ENCODE measurements at places on chromosomes 3 and 15.

DNA sequence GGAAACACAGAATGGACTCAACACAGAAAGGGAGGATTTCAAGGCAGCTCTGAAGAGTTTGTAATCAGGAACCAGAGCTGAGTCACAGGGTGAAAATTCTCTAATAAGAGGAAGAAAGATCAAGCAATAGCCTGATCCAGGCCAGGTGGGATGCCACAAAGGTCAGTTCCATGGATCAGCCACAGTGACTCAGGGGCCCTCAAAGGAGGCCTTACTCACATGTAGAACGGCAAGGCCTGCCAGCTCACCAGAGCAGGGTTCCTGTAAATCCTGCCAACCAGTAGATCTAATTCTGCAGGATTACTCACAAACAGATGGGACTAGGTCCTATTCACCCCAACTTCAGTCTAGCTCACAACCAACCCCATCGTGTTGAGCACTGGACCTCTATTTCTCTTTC is 78.3 kb upstream of the PPP2R3A start:
- no peak for DNase-seq

DNA sequence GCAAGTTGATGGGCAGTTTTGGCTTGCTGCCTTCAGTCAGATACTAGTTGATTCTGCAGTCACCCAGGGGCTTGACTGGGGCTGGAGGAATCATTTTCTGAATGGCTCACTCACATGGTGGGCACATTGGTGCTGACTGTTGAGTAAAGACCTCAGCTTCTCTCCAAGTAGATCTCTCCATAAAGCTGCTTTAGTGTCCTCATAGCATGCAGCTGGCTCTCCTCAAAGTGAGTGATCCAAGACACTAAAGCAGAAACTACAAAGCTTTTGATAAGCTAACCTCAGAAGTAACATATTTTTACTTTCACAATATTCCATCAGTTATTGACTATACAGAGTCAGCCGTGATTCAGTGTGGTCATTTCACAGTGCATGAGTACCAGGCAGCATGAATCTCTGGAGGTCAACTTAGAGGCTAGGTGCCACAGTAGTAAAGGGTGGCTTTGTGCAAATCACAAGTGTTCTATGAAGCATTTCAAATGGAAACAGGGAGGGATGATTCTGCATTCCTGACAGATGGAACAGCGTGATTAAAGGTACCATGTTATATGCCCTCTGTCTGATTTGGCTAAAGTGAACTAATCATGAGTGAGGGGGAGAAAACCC is 24.3 kb upstream of the ATP8B4 start:
- no peak for DNase-seq

GRCh38 chr15:58165661-58166060 is 27.5 kb downstream of the AQP9 start:
- DNase-seq, result peak; percentile 10

DNA sequence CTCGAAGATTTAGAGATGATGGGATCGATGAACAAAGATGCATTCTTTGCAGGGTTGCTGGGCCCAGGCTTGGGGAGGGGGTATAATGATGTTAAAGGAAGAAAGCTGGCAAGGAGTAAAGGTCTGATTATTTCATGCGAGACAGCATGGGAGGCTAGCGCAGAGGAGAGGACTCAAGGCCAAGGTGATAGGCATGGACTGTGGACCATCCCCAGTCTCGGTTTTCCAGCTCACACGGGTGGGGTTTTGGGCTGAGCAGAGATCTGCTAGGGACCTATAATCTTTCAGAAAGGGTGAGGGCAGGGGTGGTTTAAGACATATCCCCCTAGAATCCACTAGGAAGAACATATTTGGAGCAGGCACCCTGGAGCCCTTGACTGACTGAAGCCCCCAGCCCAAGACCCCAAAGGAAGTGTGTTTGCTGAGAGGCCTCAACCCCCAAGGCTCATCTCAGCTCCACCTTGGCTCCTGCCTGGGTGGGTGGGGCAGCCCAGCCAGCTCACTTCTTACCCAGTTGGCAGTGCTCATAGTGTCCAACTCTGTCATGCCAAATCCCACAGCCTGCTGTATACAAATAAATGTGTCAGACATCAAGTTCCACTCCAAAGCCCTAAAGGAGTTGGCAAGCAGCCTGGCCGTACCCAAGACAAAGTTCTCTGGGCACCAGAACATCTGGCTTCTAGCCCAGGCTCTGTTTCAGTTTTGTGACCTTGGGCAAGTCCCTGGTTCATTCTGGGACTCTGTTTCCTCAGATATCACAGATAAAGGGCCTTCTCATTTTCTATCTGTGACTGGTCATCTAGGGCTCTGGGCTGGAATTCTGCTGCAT is 17.9 kb downstream of the ACSBG1 start:
- peak; percentile 54 for DNase-seq

DNA sequence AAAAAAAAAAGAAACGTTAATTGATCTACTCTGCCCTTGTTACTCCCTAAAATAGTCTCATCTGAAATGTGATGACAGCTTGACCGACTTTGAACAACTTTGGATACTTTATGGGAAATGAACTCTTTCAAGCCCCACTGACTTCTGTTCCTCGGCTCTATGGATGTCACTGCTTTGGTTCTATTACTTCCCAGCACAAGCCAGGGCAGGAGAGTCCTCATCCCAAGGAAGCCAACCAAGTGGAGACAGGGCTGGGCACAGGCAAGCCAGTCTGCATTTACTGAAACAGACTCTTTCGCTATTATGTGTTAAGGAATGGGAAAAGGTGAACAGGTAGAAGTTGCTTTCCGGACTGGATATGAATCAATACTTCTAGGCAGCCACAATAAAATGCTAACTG is 444.0 kb downstream of the FOXP1 start:
- no peak for DNase-seq

GRCh38 chr3:192169332-192169915 is 557.9 kb downstream of the FGF12 start:
- no peak for DNase-seq

GRCh38 chr3:63908081-63908736 is 4.0 kb downstream of the SCAANT1 start:
- no peak for DNase-seq

DNA sequence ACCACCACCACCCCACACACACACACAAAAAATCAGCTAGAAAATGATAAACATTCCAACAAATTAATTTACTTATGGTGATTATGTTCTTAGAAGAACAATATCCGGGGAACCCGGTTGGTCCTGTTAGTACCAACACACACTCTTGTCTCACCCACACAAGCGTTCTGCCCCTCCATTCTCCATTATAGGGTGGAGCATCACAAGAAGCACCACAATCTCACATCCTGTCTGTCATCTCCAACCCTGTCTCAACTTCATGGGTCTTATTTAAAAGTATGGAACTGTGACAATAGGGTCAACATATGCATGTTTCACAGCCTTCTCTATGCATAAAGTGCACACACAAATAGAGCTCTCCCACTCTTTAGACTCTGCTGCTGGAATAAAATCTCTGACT is 5.6 kb downstream of the GSK3B start:
- no peak for DNase-seq

DNA sequence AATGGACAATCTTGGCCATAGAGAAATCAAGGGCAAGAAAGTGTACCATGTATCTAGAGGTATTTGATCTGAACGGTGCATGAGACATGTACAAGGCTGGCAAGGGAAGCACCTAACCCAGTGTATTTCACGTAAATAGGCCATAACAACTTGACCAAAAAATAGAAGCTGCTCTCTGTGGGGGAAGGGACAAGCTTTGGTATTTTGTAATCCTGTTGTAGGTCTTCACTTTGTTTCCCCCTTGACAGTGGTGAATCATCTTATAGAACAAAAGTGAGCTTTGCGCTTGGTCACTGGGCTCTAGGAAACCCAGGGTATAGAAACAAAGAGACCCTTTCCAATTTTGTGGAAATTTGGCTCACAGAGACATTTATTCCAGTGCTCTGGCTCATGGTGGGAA is 21.0 kb downstream of the LARS2 start:
- no peak for DNase-seq

DNA sequence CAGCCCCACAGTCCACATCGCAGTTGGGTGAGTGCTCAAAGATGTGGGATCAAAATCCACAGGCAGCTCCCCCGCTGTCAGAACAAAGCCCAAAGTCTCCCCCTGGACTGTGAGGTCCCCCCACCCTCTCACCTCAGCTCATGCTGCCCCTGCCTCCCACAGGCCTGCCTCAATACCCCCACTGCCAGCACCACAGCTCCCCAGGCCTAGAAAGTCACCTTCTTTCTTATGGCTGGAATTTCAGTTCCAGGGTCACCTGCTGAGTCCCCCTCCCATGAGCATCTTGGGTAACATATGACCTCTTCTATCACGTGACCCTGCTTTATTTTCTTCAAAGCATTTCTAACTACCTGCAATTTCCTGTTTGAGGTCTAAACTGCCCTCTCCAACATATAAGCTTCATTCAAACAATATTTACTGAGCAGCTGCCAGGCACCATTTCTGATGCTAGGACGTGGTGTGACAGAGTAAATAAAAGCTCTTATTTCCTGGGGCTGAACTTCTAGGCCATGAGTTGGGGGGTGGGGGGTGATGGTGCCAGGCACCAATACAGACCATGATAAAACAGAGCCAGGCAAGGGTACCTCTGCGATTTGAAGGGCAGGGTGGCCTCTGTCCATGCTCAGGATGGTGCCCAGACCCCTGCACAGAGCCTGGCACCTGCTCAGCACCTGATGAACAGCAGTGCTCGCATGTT is 2.4 kb upstream of the TMEM89 start:
- no peak for DNase-seq

- DNase-seq, result no peak
Observed at GRCh38 chr3:69448877-69449276, 63.0 kb upstream of the FRMD4B start.

- DNase-seq, result peak; percentile 72
Observed at GRCh38 chr3:88076712-88077111, 17.7 kb downstream of the ZNF654 start.

- no peak for DNase-seq
Observed at GRCh38 chr3:188151438-188151837, 2.5 kb upstream of the LPP start.

DNA sequence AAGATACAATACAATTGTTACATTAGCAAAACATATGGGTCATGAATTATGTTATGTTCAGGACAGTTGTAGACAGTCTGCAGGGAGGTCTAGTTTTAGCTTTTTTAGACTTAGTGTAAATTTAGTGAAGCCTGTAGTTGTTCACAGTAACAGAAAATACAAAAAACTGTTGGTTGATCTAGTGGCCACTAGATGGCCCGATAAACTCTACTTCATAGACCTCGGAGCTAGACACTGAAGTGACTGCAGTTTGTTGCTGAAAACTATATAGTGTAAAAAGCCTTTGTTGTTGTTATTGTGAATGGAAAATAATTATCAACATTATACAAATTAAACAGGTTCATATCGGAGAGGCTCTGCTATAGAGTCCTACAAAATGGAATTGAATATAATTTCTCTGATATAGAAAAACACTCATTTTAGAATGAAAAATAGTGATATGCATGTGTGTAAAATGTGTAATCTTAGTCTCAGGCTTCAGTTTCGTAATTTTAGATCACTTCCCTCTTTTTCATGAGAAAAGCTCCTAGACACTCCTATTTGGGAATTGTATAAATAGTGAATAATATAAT is 18.3 kb downstream of the MAGEL2 start:
- DNase-seq, result peak; percentile 6

- DNase-seq, result no peak
Observed at GRCh38 chr3:187286467-187287059, 5.0 kb downstream of the MASP1 start.

GRCh38 chr3:168272343-168272985 is 176.7 kb upstream of the GOLIM4 start:
- no peak for DNase-seq

- no peak for DNase-seq
Observed at GRCh38 chr3:175238801-175239200, 379.7 kb downstream of the NAALADL2 start.

GRCh38 chr3:154085071-154085470 is 36.1 kb upstream of the ARHGEF26 start:
- DNase-seq, result no peak

DNA sequence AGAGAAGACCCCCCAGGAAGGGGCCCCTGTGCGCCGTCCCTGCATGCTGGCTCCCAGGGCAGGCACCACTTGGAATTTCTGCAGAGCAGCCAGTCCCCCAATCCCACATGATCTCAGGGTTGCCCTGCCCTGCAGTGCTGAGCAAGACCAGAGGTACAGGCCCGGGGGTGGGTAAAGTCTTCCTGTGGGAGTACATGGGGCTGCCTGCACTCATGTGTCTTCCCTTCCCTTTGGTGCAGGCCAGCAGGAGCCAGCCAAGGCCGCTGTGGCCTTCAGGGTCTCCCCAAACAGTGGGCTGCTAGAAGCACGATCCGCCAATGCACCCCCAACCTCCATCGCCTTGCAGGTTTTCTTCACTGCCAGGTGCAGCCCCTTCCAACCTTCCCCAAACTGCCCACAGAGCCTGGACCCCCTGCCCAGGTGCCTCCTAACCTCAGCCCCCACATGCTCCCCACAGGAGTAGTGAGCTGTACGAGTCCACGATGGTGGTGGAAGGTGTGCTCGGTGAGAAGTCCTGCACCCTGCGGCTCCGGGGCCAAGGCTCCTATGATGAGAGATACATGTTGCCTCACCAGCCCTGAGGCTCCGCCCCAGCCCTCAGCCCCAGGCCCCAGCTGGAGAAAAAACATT is 15.0 kb downstream of the ACAA1 start:
- no peak for DNase-seq

GRCh38 chr15:77975332-77976094 is 102.0 kb downstream of the TBC1D2B start:
- no peak for DNase-seq

GRCh38 chr15:70023769-70024491 is 73.8 kb downstream of the TLE3 start:
- no peak for DNase-seq

DNA sequence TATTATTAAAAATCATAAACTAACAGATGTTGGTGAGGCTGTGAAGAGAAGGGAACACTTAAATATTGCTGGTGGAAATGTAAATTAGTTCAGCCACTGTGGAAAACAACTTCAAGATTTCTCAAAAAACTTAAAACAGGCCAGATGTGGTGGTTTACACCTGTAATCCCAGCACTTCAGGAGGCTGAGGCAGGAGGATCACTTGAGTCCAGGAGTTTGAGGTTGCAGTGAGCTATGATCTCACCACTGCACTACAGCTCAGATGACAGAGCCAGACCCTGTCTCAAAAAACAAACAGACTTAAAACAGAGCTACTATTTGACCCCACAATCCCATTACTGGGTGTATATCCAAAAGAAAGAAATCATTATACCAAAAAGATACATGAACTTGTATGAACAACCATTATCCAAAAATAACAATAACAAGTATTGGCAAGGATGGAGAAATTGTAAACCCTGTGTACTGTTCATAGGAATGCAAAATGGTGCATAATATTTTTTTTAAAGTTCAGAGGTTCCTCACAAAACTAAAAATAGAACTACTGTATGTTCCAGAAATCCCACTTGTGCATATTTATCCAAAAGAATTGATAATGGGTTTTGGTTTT is 25.5 kb downstream of the ZNF148 start:
- DNase-seq, result no peak

All from hematopoietic multipotent progenitor cell treated with erythropoietin and hydrocortisone succinate and interleukin-3 and kit ligand, for 8 days (in vitro differentiated cells).